T-cell (primary cell): ENCODE measurements at places on chromosomes 7 and 10.

DNA sequence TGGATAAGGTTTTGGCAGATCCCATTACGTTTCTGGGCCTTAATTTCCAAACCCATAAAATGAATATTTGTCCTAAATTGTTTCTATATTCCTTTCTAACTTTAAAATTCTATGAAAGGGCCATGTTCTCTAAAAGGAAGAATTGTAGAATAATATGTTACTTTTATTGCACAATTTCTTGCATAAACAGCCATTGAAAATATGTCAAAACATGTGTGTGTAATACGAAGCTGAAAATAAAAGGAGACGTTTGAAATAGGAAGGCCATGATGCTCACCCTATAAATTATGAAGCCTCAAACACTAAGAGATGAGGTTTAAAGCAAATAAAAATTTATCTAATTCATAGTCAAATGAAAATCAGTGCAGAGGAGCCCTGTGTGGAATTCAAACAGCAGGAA is 145.0 kb upstream of the LRRTM3 start:
- no peak for DNase-seq

DNA sequence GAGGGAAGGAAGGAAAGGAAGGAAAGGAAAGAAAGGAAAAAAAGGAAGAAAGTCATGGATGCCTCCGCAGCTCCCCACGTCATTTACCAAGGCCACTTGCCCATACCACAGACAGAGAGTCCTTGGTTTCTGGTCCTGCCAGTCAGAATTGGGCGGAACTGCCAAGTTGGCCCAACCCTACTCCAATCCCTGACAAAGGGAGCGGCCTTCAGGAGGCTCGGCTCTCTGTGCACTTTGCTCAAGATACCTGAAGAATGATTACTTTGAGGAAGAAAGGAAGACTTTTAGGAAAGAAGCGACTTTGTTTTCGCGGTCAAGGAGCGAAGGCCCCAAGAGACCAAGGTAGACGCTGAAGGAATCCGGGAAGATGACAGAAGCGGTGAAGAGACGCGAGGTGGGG is 49.1 kb upstream of the FXYD4 start:
- no peak for DNase-seq

DNA sequence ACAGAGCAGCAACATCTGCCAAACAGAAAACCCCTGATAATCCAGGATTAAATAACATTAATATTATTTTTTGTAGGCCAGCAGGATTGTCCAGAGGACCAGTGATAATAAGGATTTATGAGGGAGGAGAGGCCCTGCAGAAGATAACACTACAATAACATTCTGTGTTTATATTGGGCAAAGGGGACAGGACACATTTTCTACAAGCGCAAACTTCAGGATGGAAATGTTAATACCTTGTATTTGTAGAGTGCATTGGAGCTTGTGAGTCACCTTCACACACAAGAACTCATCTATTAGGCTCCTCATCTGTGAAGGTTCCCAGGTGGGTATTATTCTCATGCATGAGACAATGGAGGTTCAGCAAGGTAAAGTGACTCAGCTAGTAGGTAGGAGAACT is 51.0 kb downstream of the BAMBI start:
- no peak for DNase-seq

- no peak for DNase-seq
Measured at GRCh38 chr10:123382491-123382890, 228.3 kb downstream of the BUB3 start.

- DNase-seq: no peak
Measured at GRCh38 chr7:74708569-74709275, 51.2 kb downstream of the GTF2I start.

DNA sequence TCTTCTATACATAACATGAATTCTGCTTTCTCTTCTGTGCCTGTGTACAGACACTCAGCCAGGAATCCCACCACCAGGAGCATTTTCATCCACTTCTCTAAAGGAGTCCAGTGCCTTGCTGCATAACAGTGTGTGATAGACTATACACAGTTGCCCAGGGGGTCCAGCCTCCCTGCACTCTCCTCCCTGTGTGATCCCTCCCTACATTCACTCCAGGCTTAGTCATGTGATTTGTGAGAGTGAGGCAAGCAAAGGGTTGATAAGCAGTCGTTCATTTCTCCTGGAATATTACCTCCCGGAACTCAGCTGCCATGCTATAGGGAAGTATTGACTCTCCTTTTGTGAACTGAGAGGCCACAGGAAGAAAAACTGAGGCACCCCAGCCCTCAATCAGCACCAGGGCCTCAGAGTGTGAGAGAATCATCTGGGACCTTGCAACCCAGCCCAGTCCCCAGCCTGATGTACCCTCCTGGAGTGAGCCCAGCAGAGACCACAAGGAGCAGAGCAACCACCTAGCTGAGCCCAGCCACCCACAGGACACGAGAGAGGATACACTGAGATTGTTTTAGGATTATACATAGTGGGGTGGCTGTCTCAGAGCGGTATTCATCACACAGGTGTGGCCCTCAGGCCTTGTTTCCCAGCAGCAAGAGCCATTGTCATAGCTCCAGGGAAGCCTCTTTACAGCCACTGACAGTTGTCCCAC is 45.0 kb upstream of the EEPD1 start:
- DNase-seq: no peak
